ENCODE measurements at places on chromosomes 7 and 10.

GRCh38 chr10:51097546-51097945 is 23.3 kb downstream of the PRKG1 start:
- DNase-seq: no peak

DNA sequence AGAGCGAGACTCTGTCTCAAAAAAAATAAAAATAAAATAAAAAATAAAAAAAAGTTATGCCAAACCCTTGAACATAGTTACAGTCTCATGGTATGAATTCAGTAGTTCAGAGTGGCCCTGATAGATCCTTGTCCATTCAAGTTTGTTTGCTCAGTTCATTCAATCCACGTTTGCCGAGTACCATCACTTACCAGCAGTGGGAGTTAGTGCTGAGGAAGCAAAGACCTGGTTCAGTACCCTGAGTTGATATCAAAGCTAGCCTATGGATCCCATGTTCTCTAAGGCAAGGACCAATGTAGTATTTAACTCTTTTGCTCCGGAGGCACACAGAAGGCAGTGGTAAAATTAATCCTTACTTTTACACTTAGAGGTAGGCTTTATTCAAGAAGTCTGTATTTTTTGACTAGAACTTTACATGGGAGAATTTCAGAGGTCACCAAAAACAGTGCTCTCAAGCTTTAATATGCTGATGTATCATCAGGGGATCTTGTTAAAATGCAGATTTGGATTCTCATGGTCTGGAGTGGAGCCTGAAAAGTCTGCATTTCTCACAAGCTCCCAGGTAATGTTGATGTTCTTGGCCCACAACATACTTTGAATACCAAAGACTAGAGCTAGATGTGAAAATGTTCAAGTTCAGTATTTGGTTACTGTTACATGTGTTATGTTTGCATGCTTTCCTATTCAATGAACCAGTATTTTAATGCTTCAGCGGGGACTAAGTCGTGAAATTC is 38.1 kb upstream of the HBP1 start:
- no peak for DNase-seq

- DNase-seq: no peak
These were observed 56.5 kb upstream of the EEPD1 start for GRCh38 chr7:36096460-36097095.

DNA sequence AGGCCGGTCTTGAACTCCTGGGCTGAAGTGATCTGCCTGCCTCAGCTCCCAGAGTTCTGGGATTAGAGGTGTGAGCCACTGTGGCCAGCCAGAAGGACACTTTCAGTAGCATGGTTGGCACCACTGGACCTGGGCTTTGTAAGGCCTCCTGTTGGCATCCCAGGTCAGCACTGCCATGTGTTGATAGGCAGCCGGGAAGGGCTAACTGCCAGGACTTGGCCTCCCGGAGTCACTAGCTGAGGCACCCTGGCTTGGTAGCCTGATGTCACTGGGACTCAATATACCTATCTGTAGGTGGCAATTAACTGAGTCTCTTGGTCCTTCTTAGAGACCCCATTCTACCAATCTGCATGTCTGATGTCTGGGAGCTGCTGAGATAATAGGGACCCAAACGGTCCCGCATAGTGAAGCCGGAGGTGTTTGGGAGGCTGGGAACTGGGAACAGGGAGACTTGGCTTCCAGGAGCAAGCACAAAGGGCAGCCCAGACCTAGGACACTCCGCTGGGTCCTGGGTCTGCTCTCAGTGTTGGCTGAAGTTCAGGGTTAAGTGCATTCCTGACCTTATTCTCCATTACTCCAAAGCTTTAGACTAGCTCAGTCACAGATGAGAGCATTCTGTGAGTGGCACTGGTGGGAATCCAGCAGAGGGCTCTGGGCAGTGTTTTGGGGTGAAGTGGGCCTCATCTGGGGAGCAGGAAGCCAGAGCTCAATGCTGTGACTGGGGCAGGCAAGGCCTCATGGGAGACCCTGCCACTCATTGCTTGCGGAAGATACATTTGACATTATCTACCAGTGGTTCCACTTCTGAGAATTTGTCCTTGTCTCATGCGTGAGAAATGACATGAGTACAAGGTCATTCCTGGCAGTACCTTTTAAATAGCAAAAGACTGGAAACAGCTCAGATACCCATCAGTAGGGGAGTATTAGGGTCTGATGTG is 2.7 kb downstream of the LHPP start:
- no peak for DNase-seq

DNA sequence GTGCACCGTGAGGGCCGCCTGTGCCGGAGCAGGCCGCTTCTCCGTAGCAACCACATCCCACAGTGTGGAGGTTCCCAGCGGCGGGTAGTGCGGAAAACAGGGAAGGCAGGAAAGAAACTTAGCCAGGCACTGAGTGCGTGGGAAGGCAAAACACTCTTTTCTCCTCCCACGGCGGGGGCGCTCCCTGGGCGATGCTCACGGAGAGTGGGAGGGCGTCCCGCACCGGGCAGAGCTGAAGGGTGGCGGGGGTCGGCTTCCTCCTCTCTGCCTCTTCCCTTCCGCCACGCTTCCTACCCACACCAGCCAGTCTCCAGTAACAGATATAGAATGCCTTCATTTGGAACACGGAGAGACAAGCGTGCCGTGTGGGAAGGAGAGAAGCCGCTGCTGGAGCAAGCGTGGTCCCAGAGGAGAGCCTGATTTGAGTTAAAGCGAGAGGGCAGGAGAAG is 252.5 kb downstream of the PAXIP1 start:
- no peak for DNase-seq

DNA sequence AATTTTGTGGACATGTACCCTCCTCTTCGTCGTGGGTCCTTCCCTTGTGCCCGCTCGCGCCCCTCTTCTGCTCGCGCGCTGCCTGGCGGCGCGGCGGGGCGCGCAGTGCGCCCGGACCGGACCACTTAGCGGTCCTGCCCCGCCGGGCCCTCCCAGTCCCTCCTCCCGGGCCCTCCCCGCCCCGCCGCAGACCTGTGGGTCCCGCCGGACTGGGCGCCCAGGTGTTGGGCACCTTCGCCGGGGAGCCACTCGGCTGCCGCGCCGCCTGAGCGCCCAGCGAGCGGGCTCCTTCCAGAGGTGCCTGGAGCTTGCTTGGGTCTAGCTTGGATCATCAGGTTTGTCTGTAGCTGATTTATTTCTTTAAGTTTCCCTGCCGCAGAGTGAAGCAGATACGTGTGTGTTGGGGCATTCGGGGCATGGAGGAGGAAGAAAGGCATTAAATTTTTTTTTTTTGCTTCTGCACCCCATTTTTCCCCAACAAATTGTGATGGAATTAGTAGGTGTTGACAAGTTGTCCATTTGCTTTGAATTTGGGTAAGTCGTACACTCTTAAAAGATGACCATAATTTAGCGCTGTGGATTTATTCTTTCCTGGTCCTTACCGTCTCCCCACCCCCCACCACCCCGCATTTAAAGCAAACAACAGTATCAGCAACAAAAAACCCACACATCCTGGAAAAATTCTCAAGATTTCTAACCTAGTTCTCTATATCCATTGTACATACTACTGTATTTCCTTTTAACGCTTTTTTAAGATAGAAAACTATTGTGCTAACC is 905 bp downstream of the C1GALT1 start:
- no peak for DNase-seq
